ENCODE measurements at places on chromosomes 1 and 21.

GRCh38 chr1:35558374-35559316 lies 1.0 kb downstream of the NCDN start:
- DNase-seq = no peak

- no peak for DNase-seq
Observed at GRCh38 chr21:44377201-44377921, 23.9 kb downstream of the TRPM2 start.

- DNase-seq = no peak
Observed at GRCh38 chr1:175824079-175824478, 80.7 kb upstream of the TNR start.

- peak; percentile 71 for DNase-seq
Observed at GRCh38 chr1:160830321-160831153, 32.1 kb downstream of the CD244 start.

- no peak for DNase-seq
Observed at GRCh38 chr1:51518033-51518585, 957 bp downstream of the EPS15 start.

DNA sequence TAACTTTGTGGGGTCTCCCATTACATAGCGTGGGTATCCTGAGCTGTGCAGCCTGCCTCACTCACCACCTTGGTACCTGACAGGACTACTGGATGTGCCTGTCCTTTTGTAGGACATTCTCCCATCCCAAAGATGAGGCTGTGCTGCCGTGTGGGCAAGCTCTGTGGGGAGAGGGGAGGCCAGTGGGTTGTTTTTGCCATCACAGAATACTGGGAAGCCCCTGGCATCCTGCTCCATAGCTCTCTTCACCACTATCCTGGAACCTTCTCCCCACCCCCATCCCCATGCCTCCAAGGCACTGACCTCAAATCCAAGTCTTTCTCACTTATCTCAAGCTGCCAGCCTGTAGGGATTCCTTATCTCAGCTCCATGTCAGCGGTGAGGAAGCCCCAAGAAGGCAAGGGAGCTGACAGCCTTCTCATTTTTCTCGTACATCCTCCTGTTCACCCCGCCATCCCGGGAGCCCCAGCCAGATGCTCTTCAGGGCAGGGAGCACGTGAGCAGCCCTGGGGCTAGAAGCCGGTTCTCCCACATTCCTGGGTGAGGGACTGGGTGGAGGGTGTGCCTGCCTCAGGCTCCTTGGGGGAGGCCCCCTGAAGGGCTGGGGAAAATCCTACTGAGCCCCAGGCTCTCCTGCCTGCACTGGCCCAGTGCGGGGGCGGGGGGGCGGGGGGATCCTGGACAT lies 2.4 kb upstream of the ELF3 start:
- DNase-seq = no peak

DNA sequence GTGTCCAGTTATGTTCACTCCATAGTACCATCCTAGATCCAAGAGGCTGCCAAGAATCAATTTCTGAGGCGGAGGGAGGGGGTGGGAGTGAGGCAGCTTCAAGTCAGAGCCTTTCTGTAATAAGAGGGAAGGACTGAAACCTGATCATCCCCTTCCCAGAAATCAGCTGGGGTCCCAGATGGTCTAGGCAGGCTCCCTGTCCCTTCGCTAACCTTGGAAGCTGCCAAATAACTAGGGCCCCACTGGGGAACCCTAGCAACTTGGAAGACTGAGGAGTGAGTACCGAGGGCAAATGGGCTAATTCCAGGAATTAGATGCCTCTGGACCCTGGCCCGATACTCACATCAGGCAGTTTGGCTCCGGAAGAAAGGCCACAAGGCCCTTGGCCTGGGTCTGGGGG lies 113.3 kb downstream of the NAV1 start:
- no peak for DNase-seq

GRCh38 chr1:20719261-20719660 lies 1.5 kb upstream of the KIF17 start:
- no peak for DNase-seq

DNA sequence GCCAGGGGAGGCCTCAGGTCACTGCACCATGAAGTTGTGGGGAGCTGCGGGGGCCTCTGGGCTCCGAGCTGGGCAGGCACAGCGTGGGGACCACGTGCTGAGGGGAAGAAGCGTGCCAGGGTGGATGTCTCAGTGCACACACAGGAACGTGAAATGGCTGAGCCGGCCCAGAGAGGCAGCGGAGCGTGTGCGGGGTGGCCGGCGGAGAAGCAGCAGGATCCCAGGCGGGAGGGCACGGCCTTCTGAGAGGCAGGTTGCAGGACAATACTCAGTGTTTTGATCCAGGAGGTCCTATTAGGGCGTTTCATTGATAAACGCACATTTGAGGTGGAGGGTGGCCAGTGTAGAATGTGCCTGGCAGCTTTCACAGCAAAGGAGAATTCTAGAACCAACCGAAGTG lies 12.9 kb downstream of the TNFRSF14 start:
- DNase-seq = no peak

DNA sequence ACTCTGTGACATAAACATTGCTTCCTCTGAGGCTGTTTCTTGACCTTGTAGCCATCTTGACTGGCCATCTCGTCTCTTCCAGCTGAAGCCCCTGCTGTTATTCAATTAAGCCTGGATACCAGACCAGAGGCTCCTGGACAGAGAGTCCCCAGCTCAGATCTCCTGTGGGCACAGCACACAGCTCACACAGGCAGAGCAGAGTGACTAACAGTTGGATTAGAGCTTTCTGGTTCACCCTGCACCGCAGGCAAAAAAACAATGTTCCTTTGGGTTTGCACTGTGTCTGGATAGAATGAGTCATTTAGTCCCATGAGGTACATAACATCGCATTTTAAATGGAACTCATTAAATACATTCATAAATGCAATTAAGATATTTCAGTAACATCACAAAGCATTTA lies 33.4 kb upstream of the USH2A start:
- no peak for DNase-seq

- DNase-seq = peak; percentile 48
Observed at GRCh38 chr1:154975409-154976059, 1.1 kb downstream of the CKS1B start.

DNA sequence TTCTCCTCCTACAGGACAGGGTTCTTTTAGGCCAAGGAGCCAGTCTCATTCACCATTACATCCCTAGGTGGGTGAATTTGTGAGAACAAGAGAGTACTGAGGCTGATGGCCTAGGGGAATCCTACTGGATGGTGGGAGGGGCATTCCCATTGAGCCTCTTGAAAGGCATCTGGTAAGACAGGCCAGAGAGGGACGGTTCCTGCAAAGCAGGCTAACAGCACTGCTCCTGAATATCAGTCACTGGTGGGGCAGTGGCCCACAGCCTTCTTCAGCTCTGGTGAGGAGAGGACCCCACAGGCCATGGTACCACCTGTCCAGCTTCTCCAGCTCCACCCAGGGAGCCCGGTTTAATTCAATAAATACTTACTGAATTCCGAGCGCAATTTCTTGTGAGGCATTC lies 125.9 kb upstream of the EDN2 start:
- DNase-seq = no peak

All from stimulated activated CD8-positive, alpha-beta memory T cell treated with anti-CD3 and anti-CD28 coated beads, Interleukin-7, amount 100 ng/mL, for 48 hours (primary cell).